T-cell (primary cell): ENCODE measurements at places on chromosomes 1 and 21.

DNA sequence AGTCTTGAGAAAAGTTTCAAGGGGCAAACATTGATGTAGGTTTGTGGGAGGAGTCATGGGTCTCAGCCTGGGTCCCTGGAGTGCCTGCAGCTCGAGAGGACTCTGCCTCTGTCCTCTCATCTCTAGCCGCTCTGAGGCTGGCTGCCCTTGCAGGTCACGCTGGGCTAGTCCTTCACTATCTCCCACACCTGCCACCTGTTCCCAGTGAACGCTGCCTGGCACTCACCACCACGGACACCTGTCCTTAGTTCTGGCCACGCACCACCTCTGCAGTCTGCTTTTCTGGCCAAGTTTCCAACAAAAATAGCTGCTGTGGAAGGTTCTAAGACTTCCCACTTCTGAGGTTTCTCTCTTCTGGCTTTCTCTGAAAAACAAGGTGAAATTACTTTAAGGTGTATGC lies 52.5 kb downstream of the SH3BGR start:
- DNase-seq = no peak

DNA sequence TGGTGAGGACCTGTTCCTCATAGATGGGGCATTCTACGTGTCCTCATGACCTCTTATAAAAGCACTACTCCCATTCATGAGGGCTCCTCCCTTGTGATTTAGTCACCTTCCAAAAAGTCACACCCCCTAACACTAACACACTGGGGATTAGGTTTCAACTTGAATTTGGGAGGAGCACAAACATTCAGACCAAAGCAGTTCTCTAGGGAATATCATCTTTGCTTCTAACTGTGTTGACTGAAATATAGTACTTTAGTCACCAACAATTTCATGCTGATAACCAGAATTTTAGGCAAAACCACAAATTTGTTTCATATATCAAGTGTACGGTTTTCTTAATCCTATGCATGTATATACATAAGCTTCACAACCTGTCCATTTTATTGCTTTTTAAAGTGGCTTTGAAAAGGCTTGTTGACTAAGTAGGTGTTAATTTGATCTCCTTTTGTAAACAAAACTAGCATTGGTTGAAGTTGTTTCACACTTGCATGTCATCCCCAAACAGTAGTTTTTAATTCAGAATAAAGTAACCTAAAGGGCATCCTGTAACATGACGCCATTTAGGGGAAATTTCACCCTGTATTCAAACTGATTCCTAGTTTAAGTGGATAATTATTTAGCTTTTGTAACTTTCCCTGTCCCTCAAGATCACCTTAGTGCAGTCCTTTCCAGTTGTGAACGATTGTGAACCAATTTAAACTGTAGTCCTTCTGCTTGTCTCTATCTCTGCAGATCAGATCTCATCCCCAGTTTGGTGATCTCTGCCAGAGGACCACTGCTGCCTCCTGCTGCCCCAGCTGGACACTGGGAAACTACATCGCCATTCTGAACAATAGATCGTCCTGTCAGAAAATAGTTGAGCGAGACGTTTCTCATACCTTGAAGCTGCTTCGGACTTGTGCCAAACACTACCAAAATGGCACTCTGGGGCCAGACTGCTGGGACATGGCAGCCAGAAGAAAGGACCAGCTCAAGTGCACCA lies 141.1 kb downstream of the TLR5 start:
- DNase-seq = no peak

DNA sequence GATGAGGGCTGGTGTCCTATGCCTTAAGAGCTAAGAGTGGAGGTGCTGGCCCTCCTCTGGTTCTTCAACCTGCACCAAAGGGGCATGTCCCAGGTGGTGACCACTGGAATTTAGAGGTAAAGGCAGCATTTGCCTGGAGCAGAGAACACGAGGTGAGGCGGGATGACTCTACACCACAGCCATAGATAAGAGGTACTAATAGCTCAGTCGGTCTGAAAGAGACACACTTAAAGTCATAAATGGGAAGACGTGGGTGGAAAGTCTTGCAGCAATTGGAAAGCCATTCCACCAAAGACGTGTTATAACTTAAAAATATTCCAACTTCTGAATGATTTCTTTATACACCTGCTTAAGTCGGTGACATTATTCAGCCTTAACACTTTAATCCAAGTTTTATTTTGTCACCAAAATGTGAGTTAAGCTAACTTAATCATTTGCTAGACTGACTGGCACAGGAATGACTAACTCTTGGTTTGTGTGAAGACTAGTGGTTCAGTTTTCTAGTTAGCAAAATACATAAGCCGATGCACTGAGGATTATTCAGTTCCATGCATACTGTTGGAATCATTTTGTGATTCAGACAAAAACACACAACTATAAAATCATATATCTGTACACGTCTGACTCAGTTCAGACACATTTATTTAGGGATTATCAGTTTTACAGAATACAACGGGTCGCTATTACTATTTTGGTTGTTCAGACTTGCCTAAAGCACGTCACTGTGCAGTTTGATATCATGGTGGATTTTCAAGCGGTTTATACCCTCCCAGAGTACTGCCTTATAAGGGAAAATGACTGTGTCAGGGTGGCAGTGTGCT lies 4.6 kb upstream of the ETS2 start:
- DNase-seq = no peak

DNA sequence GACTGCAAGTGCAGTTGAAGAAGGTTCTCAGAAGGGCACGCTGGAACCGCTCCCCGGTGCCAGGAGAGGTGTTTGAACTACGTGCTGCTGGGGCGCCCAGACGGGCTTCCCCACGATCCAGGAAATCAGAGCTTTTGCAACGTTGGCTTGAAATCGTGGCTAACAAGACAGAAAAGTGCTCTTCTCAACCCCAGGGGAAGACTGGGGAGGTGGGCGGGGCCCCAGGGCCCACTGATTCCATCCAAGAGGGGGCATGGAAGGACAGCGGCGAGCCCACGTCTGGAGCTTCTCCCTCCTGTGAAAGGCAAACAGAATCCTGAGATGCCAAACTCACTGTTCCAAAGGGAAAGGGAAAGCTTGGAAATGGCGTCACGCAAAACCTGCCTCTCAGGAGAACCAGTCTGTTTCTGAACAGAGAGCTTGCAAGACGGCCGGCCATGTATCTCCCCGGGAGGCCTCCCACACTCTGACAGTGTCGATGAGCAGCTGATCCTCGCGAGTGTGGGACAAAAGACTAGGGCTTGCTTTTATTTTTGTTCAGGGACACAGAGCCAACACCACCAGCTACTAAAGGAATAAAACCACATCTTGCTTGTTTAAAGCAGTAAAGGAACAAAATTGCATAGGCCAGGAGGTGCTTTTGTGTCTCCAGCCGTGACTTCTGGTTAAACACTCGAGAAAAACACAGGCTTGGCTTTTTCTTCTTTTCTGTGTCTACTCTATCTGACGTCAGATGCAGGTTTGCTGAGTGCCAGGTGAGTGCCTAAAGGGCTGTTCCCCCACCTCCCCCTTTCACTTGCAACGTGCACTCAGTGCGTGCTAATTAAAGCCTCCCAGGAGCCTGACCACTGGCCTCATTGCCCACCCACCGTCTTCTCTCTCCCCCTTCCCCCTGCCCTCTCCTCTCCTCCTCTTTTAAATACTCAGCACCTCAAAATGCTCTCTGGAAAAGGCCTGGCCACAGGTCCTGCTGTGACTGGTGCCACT lies 41.5 kb downstream of the LRRC3 start:
- no peak for DNase-seq

DNA sequence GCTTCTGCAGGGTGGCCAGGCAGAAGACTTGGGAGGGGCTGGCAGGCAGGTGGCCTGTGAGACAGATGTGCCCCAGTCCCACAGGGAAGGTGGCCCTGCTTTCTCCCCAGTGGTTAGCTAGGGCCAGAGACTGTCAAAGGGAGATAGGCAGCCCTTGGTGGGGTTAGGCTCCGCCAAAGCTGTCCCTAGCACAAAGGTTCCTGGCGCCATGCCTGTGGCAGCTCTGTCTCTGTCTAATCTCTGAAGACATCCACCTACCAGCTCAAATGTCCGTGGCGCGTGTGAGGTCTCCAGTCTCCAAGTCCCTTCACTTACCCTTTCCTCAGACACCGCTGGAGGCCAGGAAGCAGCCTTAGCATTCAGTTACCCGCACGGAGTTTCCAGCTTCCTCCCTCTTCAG lies 17.7 kb downstream of the TCP10L start:
- DNase-seq = no peak

- DNase-seq = no peak
Observed at GRCh38 chr1:82273816-82274215, 473.1 kb downstream of the ADGRL2 start.

DNA sequence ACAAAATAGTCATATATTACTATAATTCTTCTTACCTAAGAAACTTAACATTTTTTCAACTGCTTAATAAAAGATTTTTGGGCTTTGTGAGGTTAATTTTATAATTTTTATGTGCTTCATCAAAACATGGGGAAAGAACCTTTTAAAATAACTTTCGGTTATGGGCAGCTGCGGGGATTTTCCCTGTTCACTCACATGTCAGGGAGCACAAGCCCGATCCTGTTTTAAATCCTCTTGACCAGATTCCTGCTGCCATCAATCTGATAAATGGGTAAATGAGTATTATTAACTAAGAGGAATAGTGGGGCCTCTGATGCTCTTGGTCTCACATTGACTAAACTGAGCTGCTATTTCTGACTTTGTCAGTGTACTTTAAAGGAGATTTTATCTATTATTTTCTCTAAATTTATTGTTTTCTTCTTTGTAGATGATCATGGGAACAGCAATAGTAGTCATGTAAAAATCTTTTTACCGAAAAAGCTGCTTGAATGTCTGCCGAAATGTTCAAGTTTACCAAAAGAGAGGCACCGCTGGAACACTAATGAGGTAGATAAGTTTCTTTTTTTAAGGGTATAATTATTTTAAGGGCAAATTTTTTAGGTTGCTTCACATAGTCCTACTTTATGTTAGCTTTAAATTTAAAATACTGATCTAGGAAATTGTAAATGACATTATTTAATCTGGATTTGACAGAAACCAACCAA lies 39.6 kb downstream of the CAMTA1 start:
- no peak for DNase-seq

DNA sequence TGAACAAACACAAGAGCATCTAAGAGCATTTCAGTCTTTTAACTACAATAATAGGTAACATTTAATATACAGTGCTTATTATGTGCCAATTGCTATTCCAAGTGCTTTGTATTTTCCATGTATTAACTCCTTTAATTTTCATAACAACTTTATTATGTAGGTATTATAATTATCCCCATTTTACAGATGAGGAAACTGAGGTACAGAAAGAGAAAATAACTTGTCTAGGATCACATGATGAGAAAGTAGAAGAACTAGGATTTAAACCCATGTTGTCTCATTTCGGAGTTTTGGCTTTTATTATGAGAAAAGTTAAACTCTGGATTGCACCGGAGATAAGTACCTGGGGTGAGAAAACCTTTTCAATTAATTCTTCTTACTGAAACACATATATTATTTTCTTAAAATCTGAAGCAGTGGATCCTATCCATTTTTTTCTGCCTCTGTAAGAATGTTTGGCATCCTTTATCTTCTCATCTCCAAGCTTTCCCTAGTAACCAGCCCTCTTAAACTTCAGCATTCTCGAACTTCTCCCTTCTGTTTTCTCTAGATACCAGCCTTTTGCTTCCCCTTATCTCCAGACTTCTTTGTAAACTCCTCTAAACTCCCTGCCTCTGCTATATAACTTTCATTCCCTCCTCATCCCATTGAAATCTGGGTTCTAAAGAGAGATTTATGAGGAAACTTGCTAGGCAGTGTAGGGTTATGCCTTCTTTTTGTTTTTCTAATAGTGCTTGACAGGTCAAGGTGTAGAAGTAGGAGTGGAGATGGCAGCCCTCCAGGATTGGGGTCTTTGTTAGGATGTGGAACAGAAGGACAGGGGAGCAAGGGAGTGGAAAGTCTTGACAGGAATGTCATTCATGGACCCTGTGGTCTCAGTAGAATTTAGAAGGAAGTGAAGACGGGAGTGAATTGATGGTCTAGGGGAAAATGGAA lies 28.3 kb downstream of the POU2F1 start:
- no peak for DNase-seq

DNA sequence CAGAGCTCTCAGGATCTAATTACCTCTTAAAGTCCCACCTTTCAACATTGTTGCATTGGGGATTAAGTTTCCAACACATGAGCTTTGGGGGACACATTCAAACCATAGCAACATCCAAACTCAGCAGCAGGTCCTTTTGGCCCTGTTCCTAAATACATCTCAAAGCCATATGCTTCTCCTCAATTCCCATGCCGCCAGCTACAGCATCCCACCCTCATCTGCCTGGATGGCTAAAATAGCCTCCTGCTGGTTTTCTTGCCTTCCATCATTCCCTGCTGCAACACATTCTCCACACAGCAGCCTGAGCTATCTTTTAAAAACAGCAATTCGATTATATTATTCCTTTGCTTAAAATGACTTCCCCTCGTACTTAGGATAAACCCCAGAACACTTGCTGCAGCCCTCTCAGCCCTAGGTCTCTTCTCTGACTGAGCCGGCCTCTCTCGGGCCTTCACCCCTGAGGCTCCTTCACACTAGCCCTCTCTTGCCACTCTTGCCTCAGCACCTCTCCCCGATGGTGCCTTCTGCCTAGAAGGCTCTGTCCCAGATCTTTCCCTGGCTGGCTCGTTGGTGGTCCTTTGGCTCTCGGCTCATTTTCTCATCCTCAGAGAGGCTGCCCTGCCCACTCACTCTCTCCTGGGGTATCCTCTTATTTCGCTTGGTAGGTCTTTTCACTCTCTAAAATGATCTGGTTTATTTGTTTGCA lies 16.5 kb downstream of the MYBPH start:
- DNase-seq = no peak
